ENCODE measurements at places on chromosomes 11 and 22.

DNA sequence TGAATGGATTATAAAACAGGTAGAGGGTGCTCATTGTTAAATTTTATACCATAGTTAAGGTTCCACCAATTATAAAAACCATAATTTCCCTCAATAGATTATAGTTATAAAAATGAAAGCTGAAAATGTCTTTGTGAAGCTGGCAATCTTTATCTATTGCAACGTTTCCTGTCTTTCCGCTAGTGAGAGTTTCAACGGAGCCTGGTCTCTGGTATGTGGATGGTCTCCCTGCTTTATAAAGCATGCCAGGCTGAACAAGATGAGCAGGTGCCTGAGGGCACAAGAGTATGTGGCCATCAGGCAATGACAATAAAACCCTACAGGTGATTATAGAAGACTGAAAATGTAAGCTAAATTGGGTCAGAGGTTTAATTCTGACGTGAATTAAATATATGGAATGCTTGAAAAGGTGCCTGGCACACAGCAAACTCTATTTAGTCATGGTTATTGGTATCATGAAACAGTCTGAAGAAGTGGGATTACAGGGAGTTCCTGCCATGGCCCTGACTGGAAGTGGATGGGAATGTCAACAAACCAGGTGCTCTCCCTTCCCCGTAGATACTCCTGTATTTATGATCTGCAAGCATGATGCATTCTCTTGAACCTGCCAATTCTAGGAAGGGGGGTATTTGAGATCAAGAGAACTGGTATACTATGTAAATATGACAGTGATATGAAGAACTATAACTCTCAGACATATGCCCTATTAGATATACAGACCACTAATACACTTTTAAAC is 115.7 kb downstream of the ENTHD1 start:
- no peak for DNase-seq

- DNase-seq, result no peak
Measured at GRCh38 chr11:47241841-47242301, 6.7 kb downstream of the ACP2 start.

DNA sequence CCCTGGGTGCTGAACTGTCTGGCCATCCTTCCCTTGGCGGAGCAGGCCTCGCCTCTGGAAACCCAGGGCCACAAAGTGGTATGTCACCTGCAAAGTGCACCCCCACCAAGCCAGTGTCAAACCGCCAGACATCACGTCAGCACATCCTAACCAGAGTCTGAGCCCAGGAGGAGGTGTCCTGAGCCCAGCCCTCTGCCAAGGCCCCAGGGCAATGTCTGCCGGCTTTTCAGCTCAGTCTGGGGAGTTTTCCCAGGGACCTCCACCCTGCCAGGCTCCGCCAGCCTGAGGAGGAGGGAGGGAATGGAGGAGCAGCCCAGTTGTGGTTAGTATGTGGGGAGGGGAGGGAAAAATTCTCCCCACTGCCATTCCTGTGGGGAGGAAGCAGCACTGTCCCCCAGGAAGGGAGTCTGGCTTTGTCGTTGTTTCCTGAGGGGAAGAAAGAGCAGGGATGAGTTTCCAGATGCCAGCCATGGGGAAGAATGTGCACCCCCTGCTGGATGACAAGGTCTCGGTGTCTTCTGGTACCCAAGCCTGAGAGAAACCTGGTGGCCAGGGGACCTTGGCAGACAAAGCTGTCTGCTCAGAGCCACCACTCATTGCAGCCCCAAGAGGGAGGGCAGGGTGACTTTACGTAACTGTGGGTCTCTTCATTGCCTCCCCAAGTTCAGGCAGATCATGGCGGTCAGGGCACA is 81.4 kb upstream of the CD82 start:
- no peak for DNase-seq

DNA sequence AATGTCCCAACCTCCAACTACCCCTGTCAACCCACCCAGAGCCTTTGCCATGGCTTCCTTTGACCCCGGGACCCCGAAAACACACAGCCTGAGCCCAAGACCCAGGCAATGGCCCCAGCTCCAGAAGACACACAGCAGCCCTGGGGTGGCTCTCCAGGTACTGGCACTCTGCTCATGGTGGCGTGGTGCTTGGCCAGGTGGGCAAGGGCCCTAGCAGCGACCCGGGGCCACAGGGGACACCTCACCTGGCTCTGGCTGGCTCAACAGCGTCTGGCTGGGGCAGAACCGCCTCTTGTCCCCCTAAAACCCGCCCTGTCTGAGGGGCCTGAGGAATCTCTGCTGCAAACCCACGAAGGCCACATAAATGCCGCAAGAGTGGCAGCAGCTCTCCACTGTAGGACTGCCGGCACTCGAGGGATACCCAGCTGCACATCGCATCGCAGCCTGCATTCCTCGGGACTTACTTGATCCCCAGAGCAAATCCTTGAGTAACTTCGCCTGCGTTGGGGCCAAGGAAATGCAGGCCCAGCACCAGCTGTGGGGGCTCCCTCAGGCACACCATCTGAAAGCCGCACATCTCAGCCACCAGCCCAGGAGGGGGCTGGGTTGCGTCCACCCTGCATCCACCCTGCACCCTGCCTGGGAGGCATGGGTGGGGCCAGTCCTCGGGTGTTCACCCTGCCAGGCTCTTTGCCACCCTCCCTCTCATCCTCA is 23.1 kb upstream of the GNB1L start:
- no peak for DNase-seq

GRCh38 chr11:47388697-47389576 is 10.6 kb upstream of the SPI1 start:
- no peak for DNase-seq

DNA sequence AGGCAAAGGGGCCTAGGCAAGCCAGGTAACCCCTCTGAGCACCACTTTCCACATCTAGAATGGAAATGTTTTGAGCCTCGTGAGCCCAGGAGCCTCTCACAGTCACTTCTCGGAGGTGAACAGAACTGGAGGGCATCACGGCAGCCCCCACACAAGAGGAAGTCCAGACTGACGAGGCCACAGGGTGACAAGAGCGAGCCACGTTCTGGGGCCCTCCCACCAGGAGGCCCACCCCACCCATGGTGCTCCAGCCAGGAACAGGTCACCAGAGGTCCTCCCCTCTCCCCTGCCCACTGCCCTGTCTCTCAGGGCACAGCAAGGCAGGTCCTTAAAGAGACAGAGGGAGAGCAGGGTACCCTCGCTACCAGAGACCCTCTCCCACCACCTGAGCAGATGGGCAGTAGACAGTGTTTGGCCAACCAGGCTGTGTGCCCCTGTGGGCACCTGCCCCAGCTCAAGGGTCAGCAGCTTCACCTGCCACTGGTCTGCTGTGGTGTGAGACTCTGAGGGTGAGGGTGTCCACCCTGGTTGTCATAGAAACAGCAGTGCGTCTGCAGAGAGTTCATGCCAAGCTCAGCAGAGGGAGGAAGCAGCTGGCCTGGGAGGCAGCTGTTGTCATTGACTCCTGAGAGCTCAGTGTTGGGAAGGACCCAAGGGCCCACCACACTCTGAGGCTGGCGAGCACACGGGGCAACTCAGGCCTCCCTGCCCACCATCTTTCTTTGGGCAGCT is 31.4 kb downstream of the RSPH14 start:
- DNase-seq, result no peak

GRCh38 chr11:82398300-82398815 is 335.3 kb downstream of the FAM181B start:
- peak; percentile 23 for DNase-seq

DNA sequence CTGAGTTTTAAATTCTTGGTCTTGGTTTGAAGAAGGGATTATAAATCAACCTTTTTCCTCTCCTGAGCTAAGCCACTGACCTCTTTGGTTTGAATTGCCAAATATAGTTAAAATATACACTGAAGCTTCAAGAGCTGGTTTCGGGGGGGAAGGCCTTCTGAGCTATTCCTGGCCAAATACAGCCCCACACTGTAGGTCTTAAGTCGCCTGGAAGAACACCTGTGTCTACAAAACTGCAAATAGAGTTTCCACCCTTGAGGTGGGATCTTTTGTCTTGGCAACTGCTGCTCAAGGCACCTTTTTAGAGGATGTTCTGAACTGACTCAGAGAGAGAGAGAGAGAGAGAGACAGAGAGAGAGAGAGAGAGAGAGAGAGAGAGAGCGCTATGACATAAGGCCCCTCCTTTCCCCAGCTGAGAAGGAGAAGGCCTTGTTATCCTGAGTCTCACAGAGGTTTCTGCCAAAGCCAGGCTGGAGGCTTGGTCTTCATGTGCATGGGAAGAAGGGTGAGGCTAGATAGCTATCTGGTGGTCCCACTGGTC is 5.5 kb downstream of the ADM start:
- no peak for DNase-seq

DNA sequence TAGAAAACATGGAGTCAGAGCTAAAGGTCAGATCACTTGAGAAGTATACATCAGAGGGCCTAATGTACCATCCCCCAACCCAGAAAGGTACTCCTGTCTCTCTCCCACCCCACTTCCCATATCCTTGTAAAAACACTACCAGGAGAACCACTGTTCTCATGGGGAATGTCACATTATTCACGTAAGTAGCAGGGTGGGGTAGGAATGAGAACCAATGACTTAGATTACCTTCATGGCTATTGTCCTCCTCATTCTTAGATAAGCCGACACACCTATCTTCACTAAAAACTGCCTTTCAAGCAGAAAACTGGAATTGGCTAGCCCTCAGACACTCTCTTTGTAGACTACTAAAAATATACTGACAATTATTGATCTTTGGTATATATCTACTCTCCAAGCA is 63.6 kb downstream of the CEP57 start:
- DNase-seq, result no peak

DNA sequence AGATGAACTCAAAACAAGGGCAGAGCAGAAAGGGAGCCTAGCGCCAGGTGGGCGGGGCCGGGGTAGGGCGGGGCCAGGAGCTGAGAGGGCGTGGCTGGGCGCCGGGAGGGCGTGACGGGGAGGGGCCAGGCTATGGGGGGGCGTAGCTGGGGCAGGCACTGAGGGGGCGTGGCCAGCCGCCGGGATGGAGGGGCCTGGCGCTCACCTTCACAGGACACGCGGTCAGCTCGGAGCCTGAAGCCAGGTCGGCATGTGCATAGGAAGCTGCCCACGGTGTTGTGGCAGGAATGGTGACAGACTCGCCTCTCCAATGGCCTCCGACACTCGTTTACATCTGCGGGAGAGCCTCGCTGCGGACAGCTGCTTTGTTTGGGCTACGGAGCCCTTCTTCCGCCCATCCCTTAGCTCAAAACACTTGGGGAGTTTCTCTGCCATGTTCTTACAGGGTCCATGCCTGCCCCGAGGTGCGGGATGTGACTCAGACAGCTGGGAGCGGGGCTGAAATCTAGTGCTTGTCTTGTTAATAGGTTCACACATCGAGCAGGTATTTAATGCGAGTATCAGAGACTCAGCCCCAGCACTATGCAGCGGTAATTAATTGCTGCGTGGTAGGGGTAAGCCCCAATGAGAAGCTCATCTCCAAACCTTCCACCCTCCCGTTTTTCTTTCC is 13.4 kb downstream of the VWCE start:
- no peak for DNase-seq

DNA sequence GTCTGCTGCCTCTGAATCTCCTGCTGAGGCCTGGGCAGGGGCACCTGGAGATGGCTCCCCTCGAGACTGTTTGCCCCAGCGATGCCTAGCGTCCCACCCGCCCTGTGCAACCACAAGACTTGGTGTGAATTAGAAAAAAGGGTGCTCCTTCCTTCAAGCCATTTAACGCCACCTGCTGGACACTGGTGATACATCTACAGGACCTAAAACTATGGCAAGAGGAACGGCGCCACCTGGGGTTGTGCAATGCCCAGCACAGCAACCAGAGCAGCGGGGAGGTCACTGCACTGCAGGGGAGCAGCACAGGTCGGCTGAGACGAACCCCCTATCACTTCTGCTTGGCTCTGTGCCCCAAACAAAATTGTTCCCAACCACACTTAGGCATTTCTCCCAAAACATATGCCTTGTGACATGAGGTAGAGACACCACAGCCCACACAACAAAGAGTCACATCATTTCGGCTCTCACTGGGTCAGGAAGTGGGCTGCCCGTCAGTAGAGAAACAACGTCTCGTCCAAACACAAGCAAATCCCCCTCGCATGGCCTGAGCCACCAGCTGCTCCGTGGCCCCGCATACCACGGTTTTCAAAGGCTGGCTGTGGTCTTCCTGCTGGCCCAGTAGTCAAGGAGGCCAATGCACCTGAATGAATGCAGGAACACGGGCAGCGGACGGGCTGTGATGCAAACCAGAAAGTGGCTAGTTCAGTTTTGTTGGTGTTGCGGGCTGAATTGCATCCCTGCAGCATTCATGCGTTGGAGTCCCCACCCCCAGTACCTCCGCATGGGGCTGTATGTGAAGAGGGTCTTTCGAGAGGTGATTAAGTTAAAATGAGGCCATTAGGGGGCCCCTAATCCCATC is 171.9 kb downstream of the SHANK2 start:
- peak; percentile 13 for DNase-seq

DNA sequence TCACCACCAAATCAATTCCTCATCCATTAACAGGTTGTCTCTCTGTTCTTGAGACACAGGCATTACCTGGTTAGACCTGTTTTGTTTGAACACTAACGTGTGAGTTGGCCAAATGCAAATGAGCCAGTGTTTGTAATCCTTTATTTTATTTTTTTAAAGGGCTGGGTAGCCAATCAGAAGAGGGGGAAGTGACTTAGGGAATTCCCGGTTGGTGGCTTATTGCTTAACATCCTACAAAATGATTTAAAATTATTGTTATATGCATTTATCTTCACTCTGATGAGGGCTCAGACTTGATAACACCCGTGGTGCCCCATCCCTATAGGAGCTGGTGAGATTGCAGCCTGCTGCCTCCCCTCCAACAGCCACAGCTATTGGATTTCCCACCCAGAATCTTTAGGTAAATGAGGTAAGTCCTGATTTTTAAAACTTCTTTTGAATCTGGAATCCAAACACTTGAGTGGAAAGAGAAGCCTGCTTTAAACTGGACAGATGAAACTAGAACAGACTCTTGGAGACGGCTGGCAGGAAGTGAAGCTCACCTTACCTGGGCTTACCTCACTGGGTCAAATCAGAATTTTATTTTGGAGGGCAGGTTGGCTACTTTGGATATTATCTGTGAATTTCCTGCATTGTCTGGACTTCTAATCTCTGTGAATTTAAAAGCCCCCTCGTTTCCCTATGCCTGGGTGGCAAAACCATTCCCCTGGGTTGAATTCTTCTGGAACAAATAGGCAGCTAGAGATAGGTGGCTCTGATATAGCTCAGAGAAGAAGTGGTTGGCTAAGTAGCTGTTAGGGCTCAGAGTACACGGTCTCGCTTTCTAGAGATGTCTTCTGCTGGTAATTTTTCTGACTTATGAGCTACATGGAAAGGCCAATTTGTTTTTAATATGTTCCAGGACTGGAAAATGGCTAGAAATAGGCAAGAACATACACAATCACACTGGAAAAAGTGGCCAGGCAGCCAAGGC is at the start of gene EHF:
Gene EHF, plus strand, starts transcription at position 274 of the 973 bp plus-strand sequence. CDS start 21,538 bp downstream, outside the sequence.
- no peak for DNase-seq

DNA sequence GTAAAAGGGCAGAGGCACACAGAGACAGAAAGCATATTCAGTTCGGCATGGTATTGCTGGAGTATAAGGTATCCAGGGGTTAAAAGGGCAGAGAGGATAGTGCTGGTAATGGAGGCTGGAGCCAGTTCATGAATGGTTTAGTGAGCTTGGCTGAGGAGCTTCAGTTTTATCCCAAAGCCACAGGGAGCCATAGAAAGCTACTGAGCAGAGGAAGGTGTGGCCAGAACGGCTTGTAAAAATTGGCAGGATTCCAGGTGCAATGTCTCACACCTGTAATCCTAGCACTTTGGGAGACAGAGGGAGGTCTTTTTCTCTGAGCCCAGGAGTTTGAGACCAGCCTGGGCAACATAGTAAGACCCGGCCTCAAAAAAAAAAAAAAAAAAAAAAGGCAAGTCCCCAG is 186.1 kb downstream of the MYO18B start:
- DNase-seq, result no peak

GRCh38 chr11:94181526-94181925 is 52.9 kb downstream of the PANX1 start:
- no peak for DNase-seq

GRCh38 chr22:38051900-38052862 is 5.0 kb upstream of the PICK1 start:
- no peak for DNase-seq

- DNase-seq, result no peak
Measured at GRCh38 chr11:94595076-94595475, 27.9 kb downstream of the PIWIL4 start.

Data from epithelial cell of proximal tubule (primary cell).